ENCODE measurements at places on chromosomes 6 and 20. TPM values are rescaled to one million over a fixed set of nuclear protein-coding genes. Genes with fewer than 3 reads are reported as not detected.

- no peaks in the 10 kb centered on the region for H3K36me3 ChIP-seq
- no peak for DNase-seq
- no peaks in the 10 kb centered on the region for H3K4me1 ChIP-seq
- no peak overlapping the region for H3K4me3 ChIP-seq
Observed at GRCh38 chr6:33088931-33089620, 13.3 kb downstream of the HLA-DPB1 start.

DNA sequence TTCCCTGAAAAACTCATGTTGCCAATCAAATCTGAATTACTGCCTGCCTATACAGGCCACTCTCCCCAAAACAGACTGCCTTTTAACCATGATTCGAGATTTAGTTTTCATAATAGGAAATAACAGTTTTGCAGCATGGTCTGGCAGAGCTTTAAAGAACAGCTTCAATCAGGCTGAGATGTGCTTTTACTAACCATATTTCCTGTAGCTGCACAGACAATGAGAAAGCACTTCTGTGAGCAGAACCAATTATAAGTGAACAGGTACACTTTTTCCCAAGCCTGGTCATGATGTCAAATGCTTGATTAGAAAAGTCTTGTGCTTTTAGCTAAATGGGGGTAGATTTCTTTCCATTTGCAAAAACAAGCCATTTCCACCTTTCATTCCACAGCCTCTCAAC lies 108.2 kb downstream of the THEMIS start:
- no peaks in the 10 kb centered on the region for H3K4me1 ChIP-seq
- no peak overlapping the region for H3K4me3 ChIP-seq
- no peak overlapping the region for H3K27ac ChIP-seq
- no peak for DNase-seq
- no peaks in the 10 kb centered on the region for H3K27me3 ChIP-seq

GRCh38 chr6:10659699-10660348 lies 34.6 kb downstream of the C6orf52 start:
- no peak for DNase-seq
- no peaks in the 10 kb centered on the region for H3K27me3 ChIP-seq
- no peak overlapping the region for H3K27ac ChIP-seq
- no peaks in the 10 kb centered on the region for H3K4me1 ChIP-seq
- H3K4me3 ChIP-seq = no peak overlapping the region

DNA sequence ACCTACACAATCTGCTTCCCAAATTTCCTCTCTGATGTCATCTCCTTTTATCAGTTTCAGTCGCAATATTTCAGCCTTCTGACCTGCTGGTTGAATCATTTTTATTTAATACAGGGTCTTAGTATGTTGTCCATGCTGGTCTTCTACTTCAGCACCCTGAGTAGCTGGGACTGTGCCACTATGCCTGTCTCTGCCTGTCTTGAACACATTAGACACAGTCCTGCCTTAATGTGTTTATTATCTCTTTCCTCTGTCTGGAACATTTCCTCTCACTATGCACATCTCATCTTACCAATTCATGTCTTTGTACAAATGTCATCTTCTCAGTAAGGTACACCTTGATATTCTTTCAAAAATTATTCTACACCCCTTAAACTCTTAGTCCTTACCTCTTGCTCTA lies 106.5 kb downstream of the THEMIS start:
- no peaks in the 10 kb centered on the region for H3K4me1 ChIP-seq
- no peak for DNase-seq
- no peaks in the 10 kb centered on the region for H3K36me3 ChIP-seq

DNA sequence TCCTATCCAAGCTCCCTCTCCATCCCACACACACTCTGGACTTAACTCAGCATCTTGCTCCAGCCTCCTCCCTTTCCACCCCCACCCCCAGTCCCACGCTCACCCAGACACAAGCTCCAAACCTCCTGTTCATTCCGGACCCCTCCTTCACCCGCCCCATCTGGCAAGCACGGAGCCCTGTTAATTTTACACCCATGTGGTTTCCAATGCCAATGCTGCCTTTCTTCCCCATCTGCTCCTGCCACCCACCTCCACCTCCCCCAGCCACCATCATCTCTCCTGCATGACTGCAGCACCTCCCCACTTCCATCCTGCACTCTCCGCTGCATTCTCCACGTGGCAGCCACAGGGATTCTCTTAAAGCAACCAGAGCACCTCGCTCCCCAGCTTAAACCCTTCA lies 9.9 kb upstream of the CDK5RAP1 start:
- H3K27ac ChIP-seq = no peak overlapping the region
- DNase-seq = no peak
- H3K27me3 ChIP-seq = no peaks in the 10 kb centered on the region
- no peak overlapping the region for H3K4me3 ChIP-seq
- H3K4me1 ChIP-seq = peaks cover 3% of the 10 kb centered on the region
- peaks cover 4% of the 10 kb centered on the region for H3K36me3 ChIP-seq

DNA sequence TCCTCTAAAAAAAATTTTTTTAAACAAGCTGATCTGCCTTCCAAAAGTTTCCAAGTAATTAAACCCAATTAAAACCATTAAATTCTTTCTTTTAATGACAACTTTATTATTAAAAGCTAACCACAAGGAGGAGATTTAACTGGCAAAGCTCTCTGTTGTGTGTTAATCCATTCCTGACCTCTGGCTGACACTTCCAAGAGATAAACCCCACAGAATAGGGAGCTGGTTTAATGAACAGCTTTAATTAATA lies 230.8 kb downstream of the EYA2 start:
- no peak overlapping the region for H3K27ac ChIP-seq
- no peak for DNase-seq
- no peaks in the 10 kb centered on the region for H3K4me1 ChIP-seq
- no peaks in the 10 kb centered on the region for H3K27me3 ChIP-seq
- no peaks in the 10 kb centered on the region for H3K36me3 ChIP-seq

DNA sequence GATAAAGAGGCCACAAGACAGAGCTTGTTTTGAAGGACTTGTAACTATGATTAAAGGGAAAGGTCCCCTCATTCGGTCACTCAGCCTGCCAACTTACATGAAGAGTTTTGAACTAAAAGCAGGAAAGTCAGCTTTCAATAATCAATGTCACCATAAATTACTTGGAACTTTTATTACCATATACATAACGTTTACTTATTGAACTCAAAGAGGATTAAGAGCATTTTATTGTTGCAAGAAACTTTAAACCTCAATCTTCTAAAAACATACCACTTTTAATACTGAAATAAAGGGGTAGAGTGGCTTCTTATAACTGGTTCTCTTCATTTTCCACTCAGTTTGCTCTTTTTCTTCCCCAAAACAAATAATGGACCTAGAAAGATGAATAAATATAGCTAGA lies 65.1 kb downstream of the CNKSR3 start:
- peaks cover 23% of the 10 kb centered on the region for H3K4me1 ChIP-seq
- H3K27ac ChIP-seq = no peak overlapping the region
- H3K36me3 ChIP-seq = peaks cover 9% of the 10 kb centered on the region
- H3K4me3 ChIP-seq = no peak overlapping the region
- H3K27me3 ChIP-seq = no peaks in the 10 kb centered on the region

Gene C6orf52
- 0.71 TPM for polyA plus RNA-seq

Gene CRIP3
- polyA plus RNA-seq = 3.2 TPM

Data from liver (tissue), 10 donors.